Activated CD4-positive, CD25-positive, alpha-beta regulatory T cell (primary cell): ENCODE measurements at places on chromosomes 1 and 21.

GRCh38 chr1:227343727-227344551, 25.6 kb upstream of the CDC42BPA start:
- no peak for DNase-seq

DNA sequence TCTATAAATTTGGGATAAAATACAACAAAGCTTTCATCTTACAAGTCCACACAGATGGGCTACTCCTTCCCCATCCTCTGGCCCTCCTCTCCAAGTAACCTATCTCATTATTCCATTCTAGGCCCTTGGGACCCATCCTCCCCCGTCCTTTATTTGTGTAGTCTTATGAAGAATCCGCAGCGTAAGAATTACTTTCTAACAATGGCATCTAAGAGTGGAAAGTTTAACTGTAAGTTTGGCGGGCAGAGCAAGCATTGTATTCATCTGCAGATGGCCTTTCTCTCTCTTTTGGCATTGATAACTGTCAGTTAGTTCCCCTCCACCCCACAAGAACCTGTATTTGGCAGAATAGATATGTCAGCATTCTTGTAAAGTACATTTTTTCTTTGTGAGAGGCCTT, 91.9 kb upstream of the TSPAN2 start:
- no peak for DNase-seq

DNA sequence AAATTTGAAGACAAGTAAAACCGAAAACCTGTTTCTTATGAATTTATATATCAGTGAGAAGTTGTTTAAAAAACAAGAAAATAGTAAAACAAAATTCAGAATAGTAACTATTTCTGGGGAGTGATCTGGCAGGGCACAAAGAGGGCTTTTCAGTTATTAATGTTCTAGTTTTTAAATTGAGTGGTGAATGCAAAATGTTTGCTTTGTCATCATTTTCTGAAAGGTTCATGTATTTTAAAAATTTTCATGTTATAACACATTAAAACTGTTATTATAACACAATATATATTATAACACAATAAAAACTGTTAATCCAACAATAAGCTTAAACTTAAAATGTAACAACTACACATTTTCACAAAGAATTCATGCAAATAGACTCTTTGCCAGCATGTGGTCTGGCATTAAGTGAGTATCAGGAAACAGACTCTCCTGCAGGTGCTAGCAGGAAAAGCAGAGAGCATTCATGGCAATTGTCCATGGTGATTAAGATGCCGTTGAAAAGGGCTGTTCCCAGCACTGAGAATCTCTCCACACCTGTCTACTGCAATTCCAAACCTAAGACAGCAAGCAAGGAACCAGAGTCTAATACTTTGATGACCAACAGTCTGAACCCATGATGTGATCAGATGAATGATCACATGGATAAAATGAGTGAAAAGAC, 204.9 kb downstream of the TBX15 start:
- DNase-seq = no peak

DNA sequence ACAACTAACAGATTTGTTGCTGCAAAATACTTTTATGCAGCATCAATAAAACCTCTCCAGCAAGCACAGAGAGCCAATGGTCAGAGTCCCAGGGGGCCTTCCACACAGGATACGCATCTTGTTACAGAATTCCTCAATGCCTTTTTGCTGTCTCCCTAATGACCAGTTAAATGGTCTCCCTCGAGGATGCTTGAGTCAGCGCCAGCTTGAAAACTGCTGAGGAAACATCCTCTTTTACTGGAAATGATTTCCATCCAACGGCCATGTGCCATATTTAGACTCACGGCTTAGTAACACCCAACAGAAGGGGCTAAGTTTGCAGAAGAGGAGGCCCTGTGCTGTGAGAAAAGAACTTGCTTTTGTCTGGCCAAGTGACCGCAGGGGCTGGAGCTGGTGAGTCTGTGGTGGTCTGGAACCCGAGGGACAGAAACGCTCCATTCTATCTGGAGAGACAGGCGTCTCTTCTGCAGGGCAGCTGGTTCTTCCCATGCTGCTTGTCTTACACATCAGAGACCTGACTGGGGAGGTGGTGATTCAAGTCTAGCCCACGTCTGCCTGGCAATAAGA, 496.4 kb downstream of the SETD4 start:
- DNase-seq = no peak

DNA sequence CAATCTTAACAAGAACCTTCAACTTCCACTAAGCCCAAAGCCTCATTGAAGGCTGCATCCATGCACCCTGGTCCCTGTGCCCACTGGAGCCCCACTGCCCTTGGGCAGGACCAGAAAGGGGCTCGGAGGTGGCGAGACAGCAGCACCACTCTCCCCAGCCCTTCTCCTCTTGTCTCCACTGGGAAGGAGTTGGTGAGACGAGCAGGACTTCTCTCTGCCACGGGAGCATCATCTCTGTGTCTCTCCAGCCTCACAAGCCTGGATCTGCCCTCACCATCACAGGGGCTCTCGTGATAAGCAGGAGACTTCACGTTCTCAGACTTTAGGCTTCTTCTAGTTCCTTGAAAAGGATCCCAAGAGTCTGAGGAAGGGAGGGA, 7.2 kb upstream of the ETV3L start:
- DNase-seq = no peak

DNA sequence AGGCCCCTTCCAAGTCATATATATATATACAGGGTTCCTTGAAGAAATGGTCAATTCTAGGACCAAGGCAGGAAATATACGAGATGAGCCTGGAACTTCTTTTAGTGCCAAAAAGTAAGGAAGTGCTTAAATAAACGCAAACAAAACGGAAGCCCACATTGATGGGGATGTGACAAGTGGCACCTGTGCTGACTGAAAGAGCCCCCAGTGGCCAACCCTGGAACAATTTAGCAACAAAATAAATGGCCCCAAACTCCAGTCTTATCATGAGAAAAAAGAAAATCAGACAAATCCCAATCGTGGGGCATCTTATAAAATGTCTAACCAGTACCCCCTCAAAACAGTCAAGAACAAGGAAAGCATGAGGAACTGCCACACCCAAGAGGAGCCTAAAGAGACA, 17.7 kb downstream of the PLA2G5 start:
- no peak for DNase-seq

GRCh38 chr1:43359696-43360095, 915 bp downstream of the CDC20 start:
- no peak for DNase-seq

GRCh38 chr1:4090556-4090955, 190.5 kb upstream of the C1orf174 start:
- DNase-seq = no peak

DNA sequence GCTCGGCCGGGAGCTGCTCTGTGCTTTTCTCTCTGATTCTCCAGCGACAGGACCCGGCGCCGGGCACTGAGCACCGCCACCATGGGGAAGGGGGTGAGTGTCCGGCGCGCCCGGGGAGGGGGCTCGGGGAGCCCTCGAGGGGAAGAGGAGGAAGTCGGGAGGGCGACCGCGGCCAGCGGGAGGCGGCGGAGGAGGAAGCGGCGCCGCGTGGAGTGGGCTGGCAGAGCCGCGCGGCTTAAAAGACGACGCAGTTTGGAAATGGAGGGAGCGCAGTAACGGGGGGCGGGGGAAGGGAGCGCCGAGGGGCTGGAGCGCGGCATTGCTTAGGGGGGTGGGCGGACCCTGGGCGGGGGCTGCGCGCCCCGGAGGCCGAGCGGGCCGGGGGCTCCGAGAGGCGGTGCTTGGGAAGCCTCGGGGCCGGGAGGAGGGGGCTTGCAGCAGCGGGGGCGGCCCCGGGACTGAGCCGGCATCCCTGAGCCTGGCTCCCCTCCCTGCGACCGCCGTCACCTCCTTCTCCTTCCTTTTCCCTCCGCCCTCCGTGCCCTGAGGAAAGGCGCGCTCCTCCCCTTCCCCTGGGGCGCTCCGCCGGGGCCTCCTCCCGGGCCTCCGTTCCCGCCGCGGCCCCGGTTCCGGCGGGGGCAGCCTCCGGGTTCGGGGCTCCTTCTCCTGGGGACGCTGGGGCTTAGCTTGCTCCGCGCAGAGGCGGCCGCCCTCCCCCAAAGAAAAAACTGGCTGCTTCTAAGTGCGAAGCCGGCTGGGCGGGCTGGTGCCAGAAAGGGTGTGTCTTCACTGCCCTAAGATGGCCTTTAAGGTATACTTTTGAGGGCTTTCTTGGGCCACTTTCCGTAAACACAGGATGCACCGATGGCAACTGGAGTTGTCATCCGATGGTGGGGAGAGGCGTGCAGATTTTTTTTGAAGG, 648 bp downstream of the ATP1A1 start:
- peak; percentile 33 for DNase-seq

DNA sequence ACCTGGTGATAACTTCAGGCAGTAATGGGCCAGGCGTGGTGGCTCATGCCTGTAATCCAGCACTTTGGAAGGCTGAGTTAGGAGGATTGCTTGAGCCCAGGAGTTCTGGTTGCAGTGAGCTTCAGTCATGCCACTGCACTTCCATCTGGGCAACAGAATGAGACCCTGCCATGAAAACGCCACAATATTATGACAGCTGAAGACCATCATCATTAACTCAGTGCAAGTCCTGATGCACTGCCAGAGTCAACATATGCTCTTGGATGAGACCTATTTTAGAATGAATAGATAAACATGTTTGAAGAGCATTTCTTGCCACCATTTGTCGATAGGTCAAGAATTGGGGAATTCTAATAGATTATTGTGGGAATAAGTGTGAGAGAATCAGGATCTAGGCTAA, 26.4 kb downstream of the HENMT1 start:
- no peak for DNase-seq

GRCh38 chr1:214117780-214118179, 130.0 kb downstream of the PROX1 start:
- DNase-seq = no peak

DNA sequence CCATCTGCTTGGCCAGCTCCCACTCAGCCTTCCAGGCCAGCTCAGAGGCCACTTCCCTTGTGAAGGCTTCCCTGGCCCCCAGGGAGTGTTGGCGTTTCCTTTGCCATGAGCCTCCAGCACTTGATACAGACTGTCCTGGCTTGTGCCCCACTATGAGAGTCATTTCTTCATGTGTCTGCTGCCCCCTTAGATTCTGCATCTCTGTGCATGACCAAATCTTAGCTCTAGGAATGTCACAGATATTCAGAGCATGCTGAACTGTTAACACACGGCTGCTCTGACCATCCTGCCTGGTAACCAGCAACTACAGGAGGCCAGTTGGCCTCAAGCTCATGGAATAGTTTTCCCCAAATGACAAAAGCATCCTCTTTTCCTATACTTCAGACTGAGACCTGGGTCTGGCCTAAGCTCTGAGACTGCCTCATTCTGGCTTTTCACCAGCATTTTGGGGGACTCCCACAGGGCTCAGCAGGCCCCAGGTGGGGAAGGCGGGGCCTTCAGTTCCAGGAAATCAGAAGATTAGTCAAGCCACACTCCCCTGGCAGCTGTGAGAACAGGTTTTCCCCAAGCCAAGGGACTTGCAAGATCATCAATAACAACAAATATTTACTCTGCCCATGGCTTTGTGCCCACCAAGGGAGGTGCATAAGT, 182.6 kb upstream of the EDN2 start:
- peak; percentile 62 for DNase-seq

DNA sequence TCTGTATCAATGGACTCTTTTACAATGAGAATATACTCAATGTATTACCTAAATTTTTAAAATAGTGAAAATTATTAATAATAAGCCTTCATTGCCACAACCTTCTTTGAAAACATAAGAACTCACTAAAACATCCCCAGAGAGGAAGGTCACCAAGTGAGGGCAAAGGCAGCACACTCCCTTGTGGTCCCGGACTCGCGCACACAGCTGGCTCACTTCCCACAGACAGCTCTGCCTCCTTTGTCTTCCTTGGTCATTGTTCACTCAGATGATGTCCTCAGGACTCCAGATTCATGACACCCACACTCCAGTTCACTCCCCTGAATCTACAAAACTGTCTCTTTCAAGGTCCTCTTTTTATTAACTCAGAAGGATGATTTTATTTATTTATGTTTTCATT, 19.2 kb upstream of the UBR4 start:
- DNase-seq = no peak

GRCh38 chr1:113630340-113631327, 128.7 kb downstream of the PHTF1 start:
- no peak for DNase-seq

DNA sequence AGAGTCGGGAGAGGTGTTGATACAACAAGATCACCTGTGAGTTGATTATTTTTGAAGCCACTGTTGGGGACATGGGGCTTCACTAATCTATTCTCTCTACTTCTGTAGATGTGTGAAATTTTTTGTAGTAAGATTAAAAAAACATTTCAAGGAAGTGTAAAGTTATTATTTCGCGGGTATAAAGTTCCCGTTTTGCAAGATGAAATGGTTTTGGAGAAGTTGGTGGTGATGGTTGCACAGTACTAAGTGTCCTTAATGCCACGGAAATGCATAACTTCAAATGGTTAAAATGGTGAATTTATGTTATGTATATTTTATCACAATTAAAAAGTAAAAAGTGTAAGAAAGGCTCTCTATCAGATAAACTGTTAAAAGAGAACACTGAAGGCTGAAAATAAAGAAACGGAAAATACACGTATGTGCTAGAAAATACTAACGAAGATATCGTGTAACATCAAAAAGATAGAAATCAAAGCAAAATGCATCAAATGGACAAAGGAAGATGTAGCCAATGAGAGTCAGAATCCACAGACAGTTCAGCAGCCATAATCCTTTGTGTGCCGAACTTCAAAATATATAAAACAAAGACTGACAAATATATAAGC, 2.9 kb upstream of the ITGB2 start:
- no peak for DNase-seq

DNA sequence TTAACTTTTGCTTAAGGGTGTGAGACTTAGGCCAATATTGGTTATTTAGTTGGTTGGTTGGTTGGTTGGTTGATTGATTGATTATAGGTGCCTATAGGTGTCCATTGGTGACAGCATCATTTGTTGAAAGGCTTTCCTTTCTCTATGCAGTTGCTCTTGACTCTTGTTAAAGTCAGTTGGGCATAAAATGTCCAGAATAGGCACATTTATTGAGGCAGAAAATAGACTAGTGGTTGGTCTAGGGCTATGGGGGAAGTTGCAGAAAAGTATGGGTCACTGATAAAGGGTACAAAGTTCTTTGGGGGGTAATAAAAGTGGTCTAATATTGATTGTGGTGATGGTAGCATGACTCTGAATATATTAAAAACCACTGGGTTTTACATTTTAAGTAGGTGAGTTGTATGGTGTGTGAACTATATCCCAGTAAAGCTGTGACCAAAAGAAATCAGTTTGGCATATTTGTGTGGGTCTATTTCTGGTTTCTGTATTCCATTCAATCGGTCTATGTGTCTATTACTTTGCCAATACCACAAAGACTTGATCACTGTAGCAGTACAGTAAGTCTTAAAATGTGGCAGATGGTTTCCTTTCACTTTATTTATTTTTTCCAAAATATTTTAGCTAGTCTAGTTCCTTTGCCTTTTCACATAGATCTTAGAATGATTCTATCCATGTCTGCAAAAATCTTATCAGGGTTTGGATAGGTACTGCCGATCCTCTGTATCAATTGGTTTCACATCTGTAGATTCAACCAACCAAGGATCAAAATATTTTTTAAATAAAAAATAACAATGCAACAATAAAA, 63.0 kb downstream of the ATP1A1 start:
- no peak for DNase-seq

- no peak for DNase-seq
Measured at GRCh38 chr1:85445906-85446305, 19.1 kb downstream of the DDAH1 start.
